NCI-H1694 treated with DMSO at 0.1 percent for 48 hours (cell line): ENCODE measurements at places on chromosomes 16 and 17.
A peak's percentile ranks its signal among the peaks of the same experiment; 100 is the strongest.

GRCh38 chr16:2664574-2664982, 17.7 kb upstream of the KCTD5 start:
- no peak for DNase-seq

- DNase-seq, result no peak
Measured at GRCh38 chr17:22669721-22670120, 977.4 kb downstream of the KCNJ18 start.

DNA sequence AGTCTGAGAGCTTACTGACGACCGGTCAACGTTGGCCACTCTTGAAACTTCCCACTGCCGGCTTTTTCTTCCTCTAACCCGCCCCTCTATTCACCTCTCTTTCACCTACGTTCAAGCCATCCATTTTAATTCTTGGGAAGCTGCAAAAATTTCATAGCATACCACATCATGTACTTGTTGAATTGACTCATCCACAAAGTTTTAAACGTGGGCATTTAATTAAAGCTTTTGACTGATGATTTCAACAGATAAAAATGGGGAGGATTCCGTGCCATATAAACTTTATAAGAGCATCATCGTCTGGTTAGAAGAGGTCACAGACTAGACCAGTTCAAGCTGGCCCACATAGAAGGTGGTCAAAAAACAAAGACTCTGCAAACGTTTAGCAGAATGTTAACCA, 22.5 kb downstream of the VPS53 start:
- no peak for DNase-seq

DNA sequence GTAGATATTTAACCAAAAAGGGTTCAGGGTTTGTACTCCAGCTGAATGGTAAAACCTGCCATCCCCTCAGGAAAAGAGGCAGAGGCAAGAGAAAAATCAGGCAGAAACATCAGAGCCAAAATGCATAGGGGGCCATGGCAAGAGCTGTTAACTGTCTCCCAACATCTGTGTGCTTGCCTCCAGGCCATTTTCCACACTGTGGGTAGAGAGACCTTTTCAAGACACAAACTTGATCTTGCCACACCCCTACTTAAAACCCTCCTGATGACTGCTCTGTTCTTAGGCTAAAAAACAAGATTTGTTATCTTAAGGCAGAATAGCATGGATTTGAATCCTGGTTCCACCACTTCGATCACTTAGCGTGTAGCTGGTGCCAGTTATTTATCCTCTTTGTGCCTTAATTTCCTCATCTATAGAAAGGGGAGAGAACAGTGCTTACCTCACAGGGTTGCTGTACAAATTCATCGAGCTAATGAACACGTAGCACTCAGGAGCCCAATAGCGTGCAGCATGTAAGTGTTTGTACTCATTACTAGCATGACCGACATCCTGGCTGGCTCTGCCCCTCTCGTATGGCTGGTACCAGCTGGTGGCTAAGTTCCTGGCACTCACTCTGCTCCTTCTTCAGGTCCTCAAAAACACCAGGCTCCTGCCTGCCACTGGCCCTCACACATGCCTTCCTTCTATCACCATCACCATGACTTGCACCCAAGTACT, 25.8 kb downstream of the STAT3 start:
- no peak for DNase-seq

DNA sequence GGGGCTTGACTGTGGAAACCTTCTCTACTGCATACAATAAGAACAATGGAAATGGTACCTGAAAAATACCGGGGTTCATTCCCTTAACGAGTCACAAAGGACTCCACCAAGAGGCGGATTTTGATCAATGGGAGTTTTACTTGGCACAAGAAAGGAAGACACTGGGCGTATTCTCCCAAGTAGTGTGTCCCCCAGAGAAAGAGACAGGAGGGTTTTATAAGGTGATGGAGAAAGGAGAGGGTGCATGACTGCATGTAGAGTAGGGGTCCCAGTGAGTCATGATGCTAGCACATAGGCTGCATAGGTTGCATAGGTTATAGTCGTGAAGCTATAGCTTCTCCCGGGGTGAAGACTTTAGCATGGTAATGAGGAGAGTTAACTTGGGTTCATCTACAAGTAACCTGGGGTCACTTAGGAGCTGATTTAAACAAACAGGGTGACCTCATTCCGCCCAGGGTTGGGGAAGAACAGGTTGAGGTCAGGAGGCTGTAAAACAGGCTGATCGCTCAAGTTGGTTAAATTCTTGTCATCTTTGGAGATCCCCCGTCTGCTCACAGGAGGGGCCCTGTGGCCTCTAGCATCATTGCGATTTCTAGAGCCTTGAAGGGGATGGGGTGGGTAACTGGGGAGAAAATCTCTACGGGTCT, 1.5 kb downstream of the MPV17L start:
- DNase-seq, result no peak

DNA sequence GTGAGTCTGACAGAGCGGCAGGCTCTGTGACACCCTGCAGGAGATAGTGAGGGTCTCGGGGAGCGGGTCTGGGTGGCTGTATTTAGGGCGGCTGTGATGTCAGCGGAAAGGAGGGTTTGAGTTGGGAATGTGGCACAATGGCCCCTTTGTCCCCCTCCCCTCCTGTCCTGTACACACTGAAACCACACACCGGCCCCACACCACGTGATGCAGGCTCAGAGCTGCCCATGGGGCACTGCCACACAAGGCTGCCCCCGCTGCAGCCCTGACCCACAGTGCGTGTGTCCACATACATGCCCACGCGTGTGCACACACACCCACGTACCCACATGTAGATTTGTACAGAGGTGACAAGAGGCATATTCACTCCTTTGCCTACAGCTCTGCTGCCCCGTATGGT, 15.3 kb downstream of the SGCA start:
- no peak for DNase-seq

DNA sequence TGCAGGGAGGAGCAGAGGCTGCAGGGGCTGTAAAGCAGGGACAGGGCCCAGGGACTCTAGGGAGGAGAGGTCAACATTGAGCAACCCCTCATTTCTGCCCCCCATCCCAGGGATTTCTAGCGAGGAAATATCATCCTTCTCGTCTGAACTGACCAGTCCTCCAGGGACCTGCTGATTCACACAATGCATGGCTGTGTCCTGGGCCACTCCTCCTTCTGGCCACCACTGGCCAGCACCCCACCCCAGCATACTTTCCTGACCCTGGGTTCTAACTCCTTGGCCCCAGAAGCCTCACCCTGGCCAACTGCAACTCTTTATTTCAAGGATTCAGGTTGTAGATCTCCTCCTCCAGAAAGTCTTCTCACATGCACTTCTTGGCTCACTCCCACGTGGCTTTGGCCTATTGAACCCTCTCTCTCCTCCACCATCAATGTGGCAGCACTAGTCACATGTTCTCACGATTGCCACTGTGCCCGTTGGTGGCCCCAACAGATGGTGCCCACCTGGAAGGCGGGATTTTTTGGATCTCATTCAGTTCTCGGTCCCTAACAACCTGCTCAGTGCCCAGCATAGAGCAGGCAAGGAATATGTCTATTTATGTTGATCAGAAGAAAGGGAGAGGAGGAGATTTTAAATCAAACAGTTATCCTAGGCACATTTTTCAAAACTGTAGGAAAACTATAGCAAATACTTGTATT, 41.5 kb downstream of the CUEDC1 start:
- peak; percentile 36 for DNase-seq

DNA sequence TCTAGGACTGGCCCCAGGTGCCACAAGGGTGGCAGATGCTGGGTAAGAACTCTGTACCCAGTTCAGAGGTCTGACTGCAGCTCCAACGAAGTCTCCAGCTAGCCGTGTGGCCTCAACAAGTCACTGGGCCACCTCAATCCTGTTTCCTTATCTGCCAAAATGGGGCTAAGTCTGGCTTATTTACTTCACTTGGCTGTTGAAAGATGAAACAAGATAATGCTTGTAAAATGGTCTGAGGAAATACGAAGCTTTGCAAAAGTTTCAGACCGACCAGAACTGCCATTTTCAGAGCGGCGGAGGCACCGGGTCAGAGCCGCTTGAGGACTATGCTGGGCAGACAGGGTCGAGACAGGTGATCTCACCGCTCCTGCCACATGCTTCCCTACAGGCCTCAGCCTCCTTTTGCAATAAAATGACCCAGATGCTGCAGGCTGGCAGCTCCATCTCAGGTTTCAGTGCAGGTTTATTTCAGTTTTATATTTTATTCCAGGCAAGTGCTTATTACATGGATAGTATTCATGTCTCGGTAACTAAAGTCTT, 17.2 kb downstream of the MNT start:
- DNase-seq, result peak; percentile 18

GRCh38 chr16:81688182-81688581, 90.9 kb upstream of the PLCG2 start:
- DNase-seq, result no peak

GRCh38 chr17:82449883-82450356, 632 bp downstream of the CYBC1 start:
- DNase-seq, result no peak

DNA sequence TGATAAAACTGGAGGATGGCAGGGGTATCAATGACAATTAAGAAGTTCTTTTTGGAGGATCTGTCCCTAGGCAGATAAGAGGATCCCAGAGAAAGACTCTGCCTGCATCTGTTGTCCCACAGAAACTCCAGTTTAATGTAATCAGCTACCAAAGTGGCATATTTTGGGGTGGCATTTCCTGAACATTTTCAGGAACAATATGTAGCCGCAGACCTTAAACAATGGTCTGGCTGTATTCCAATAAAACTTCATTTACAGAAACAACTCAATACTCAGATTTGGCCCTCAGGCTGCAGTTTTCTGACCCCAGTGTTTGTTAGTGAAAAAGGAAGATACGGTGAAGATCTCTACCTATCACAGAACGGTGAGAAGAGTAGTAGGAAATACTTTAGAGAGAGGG, 46.1 kb downstream of the KCNJ16 start:
- no peak for DNase-seq

- DNase-seq, result no peak
Measured at GRCh38 chr17:46270032-46270431, 24.9 kb upstream of the LRRC37A start.

DNA sequence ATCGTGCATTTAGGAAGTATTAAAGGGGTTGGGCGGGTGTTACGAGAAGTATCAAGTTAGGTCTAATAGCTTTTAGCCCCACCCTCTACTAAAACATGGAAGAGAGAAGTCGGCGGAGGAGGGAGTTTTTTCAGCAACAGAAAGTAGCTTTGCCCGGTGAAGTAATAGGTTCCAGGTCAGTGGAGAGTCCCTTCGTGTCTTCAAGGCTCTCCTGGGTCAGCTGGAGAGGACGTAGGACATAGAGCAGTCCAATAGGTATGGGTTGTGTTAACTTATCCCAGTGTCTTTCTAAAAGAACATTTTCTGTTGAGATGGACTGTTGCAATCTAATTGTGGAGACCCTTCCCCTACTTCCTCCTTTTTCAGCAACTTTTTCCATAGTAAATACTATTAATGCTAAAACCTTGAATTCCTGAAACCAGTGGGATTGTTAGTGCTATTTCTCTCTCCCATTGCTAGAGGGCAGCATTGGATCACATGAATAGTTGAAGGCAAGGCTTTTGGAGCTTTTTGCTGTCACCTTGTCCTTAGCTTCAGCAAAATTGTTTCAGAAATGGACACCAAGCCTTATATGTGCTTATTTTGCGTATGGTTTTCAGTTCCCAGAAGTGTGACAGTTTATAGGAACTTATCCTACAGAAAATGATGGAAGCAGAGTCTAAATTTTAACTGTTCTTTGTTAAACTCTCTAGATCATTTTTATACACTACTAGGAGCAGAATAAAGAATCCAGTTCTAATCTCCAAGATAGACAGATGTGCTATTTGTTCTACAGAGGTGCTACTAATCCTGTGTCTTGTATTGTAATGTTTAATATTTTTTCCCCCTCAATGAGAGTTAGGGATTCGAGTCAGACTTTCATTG, 38.4 kb downstream of the UTP18 start:
- DNase-seq, result peak; percentile 71

DNA sequence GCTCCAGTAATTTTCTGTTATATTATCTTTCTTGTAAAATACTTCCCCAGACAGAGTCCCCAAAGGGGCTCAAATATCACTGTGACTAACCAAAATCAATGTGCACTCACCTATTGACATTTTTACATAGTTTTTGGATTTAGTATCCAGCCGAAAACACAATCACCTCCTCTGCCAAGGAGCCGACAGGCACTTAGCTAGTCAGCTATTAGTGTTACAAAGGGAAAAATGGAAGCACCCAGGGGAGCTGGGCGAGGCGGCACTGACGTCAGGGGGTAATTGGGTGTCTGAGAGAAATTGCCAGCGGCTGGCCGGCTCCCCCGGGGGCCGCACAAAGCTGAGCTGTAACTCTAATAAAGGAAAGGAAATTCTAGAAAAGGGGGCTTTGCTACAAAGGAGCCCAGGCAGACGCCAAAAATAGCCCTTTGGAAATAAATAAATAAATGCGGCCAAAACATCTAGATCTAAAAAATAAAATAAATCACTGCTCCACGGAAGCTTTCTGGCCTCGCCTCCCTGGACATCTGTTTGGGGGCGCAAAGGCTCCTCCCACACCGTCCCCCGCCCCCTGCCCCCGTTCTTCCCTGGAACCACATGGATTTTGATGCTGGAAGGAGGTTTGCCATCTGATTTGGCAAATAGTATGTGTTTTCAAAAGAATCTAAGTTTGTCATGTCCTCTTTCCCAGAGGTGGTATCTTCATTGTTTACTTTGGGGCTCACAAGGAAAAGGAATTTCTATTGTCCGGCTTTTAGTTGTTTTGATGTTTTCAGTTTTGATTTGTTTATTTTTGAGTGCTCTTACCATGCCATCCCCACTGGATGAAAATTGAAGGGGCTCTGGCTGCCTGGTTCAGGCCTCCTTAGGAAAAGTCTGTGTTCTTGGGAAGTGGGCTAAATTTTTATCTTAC, 156.7 kb downstream of the ZNF423 start:
- no peak for DNase-seq

DNA sequence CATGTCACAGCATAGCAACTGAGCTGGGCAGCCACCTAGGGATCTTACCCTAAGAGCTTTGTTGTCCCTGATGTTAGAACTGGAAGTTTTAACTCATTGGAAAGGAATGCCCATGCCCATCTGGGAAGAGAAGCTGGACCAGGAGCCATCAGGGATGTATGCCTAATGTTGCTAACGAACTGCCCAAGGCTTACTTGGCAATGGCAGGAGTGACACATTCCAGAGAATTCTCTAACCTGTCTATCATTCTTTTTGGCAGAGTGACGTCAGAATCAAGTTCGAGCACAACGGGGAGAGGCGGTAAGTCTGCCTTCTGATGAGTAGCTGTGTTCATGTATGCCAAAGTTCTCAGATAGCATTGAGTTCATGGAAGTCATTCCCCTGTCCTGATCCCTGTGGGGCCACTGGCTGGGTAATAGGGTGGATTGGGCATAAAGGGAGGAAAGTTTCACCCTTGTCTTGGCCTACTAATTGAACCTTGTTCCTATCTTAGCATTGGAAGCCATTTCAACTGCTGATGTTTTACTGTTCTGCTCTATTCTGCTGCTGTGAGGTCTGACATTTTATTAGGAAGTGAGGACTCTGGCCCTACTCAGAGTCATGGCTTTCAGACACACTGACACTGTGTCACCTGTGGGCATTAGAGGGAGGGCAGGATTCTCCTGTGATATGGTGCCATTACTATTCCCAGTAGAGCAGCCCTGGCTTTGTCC, 23.7 kb downstream of the MAP3K3 start:
- DNase-seq, result no peak

DNA sequence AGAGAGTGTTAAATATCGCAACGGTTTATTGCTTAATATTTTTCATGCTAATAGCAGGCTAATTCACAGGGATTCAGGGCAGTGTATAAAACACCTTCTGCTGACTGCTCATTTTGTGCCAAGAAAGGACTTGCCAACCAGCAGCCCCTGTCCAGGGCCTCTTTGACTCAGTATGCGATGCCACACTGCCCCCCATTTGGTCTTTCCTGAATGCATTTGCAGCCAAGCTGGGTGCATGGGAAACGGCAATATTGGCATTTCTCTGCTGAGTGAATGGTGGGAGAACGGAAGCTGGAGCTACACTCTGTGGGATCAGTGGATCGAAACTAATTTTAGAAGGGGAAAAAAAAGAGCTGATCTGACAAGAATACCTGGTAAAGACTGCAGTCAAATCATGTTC, 152.9 kb upstream of the C16orf82 start:
- DNase-seq, result no peak
